ENCODE measurements at places on chromosomes 6 and 20.
A peak's percentile ranks its signal among the peaks of the same experiment; 100 is the strongest.

DNA sequence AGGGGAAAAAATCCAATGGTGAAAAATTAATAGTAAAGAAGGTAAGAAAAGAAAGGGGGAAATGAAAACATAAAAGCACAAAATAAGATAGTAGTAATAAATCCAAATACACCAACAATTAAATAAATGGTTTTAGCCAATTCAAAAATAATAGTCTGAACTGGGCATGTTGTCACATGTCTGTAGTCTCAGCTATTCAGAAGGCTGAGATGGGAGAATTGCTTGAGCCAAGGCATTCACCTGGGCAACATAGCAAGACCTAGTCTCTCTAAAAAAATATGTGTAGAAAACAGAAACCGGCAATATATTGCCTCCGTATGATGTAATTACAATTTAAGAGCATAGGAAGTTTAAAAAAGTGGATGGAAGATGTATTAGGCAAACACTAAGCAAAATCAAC is 311.3 kb upstream of the FERMT1 start:
- no peak for DNase-seq

GRCh38 chr6:108847738-108848115 is 495 bp upstream of the ARMC2 start:
- DNase-seq = peak; percentile 68

DNA sequence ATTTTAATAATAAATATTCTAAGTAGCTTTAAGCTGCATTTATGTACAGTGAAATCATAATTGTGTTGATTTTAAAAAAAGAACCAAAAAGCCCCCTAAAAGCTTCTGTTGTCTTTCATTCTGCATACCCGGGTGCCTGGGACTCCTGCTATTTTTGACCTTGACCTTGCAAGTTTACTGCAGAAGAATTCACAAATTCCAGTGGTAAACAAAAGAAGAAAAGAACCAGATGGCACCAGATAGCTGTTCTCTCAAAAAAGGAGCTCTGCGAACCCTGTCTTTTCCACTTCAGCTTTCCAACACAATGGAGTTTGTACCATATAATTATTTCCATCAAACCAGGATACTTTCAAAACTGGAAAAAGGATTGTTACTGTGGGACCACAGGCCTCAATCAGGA is 363.3 kb downstream of the SMOC2 start:
- DNase-seq = no peak

GRCh38 chr6:112352101-112352500 is 5.0 kb downstream of the RFPL4B start:
- DNase-seq = no peak

- no peak for DNase-seq
These were observed 17.1 kb downstream of the ALDH8A1 start for GRCh38 chr6:134932535-134933470.

DNA sequence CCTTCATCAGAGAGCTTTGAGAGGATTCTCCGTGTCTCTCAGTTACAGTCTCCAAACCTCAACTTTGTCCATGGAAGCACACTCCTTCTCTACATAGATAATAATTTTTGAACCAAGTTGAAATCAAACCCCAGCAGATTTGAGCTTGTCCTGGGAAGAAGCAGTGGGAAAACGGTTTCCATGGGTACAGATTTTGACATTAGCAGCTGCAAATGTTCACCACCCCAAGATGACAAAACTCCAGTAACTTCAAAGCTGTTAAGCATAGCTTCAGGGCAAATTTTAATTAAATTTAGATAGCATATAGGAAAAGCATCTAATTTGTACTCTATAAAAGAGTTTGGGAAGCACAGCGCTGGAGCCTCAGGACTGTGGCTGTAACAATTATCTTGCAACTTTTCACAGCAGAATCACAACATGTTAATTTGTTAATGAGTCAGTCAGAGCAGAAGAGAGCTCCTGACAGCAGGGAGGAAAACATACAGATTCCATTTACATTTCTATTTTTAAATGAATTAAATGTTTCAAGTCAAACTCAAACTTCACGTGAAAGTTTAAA is 240.7 kb downstream of the BMP7 start:
- DNase-seq = no peak

GRCh38 chr20:56554869-56555268 is 21.8 kb downstream of the FAM209B start:
- DNase-seq = peak; percentile 98

DNA sequence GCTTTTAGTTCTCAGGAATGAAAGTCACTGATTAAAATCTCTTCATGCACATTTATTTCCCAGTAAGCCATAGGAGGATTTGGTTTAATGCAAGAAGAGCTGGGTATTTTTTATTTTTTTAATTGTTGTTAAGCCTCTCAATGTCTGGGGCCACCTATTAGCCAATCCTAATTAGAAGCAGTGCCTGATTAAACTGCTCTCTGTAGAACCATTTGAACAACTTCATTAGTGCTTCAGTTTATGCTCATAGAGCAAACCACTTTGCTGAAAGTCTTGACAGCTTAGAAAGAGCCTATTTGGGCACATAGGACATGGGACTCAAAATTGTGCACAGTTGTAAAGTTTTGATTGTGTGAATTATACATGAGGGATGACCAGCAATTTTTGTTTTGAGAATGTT is 548.9 kb downstream of the FRK start:
- no peak for DNase-seq

DNA sequence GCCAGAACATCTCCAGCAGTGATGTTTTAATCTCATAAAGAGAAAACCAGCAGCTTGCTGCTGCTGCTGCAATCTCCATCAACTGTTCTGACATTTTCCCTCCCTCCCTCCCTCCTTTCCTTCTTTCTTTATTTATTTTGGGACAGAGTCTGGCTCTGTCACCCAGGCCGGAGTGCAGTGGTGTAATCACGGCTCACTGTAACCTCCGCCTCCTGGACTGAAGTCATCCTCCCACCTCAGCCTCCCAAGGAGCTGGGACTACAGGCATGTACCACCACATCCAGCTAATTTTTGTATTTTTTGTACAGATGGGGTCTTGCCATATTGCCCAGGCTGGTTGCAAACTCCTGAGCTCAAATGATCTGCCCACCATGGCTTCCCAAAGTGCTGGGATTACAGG is 5.7 kb downstream of the ELOVL5 start:
- DNase-seq = no peak

DNA sequence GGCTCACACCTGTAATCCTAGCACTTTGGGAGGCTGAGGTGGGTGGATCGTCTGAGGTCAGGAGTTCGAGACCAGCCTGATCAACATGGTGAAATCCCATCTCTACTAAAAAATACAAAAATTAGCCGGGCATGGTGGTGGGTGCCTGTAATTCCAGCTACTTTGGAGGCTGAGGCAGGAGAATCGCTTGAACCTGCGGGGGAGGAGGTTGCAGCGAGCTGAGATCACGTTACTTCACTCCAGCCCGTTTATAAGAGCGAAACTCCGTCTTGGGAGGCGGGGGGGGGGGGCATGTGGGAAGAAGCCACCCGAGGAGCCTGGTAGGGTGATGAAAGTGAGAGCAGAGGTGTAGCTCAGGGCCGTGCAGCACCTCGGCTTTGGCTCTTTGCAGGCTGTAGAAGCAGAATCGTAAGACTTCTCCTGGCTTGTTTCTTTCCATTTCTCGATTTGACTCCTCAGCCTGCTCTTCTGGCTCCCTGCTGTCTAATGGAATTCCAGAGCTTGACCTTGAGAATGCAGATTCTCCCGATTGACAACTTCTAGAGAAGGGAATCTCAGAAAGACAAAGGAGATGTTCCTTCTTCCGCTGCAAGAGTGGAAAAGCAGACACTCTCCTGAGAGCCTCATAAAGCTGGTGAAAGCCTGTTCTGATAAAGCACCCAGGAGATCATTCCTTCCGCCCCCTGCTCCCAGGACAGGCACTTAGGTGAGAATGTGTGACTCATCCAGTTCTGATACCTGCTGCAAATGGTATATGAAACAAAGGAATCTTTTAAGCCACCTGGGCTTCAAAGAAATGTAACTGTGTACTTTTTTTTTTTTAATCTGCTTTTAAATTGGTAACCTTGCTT is 26.0 kb upstream of the PPP1R16B start:
- DNase-seq = no peak

- DNase-seq = peak; percentile 91
These were observed at the start of the genes PGM3 and RWDD2A for GRCh38 chr6:83192871-83193746. TSS of gene PGM3 (minus strand) at chr6:83193265. CDS start at chr6:83191012, 2,253 bp downstream. TSS of gene RWDD2A (plus strand) at chr6:83193357. CDS start at chr6:83194452, 1,095 bp downstream.

DNA sequence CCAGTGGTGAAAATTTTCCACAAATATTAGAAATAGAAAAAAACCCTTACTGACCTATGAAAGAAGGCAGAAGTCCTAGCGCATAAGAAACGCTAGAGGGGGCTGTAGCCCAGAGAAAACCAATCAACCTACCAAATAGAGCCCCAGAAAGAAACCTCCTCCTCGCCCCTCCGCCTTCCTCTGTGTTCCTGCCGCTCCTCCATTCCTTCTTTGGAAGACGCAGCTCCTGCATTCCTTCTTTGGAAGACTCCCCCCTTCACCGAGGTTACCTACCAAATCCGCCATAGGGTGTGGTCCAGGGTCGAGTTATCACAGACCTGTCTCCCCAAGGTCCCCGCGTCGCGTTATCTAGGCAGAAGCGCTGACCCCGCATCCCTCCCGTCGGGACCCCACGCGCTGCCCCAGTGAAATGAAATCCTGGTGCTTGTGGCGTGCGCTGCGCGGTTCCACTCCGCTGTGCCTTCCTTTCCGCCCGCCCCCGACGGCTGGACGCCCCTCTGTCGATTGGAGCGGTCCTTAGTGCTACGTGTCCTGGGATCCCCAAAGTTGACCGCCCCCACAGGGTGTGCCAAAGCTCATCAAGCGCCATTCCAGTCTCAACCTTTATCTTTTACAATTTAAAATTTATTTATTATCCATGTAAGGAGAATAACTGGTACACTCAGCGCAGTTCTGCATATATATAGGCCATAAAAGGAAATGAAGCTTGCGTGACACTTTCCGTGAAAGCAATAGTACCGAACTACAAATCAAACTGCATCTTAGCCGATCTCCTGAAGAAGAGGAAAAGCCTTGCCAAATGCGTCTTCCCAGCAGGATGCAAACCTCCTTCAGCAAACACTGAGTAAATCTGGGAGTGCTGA is 13.0 kb downstream of the RPP21 start:
- peak; percentile 89 for DNase-seq

GRCh38 chr20:40717343-40717865 is 28.4 kb upstream of the MAFB start:
- no peak for DNase-seq

DNA sequence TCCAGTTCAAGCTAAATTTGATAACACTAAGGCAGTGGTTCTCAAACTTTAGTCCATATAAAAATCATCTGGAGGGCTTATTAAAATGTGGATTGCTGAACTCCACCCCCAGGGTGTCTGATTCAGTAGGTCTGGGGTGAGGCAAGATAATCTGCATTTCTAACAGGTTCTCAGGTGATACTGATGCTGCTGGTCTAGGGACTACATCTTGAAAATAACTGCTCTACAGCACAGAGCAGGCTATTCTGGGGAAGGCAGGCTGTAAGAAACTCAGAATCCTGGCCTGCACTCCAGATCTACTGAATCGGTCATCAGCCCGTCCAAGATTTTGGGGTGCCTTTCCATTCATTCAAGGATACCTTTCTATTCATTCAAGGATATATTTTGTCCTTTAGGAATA is 11.5 kb downstream of the CALHM5 start:
- no peak for DNase-seq

DNA sequence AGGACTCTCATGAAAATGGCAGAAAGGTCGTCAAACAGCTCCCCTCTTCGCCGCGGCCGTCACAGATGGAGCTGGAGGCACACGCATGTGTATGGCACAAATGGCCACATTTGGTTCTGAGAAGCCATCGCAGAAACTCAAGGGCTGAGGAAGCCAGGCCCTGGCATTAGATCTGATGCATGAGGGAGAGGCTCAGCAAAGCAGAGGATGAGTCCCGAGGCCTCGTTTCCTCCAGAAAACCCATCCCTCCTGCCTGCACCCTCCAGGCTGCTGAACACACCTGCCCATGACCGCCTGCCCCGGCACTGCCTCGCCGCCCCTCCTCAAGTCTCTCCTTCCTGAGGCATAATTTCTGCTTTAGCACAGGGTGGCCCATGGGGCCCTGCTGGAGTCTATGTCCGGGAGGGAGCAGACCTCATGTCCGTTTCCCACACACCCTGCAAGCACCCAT is 240.3 kb downstream of the DLL1 start:
- no peak for DNase-seq

DNA sequence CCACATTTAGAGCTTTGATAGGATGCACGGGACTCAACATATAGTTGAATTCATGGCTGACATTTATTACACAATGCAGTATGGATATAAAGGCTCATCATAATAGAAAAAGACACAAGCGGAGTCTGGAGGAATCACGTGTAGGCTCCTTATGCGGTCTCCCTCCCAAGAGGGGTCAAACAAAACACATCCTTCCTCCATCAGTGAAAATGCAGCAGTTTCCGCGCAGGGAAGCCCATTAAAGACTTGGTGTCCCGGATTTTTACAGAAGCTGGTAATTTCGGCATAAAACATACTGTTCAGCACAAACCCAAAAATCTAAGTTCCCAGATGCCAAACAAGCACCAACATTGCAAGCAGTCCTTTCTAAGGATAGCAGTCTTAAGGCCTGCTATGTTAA is 1.1 kb downstream of the USP45 start:
- DNase-seq = no peak

DNA sequence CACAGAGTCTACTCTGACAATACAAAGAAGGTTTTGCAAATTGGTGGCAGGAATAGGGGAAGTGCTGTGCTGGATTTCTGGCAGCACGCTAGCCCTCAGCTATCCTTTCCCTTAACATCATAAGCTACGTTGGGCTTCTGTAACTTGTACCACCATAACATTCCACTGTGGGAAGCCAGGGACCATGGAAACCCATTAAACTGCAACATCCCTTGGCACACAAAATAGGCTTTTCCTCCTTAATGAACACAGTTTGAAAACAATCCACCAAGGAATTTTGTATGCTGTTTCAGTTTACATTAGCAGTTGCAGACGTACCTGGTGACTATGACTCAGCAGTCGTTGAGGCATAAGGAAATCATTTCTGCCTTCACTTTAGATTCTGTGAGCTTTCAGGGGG is 203.9 kb upstream of the RAB32 start:
- peak; percentile 54 for DNase-seq
